ENCODE measurements at places on chromosomes 11 and 22.

DNA sequence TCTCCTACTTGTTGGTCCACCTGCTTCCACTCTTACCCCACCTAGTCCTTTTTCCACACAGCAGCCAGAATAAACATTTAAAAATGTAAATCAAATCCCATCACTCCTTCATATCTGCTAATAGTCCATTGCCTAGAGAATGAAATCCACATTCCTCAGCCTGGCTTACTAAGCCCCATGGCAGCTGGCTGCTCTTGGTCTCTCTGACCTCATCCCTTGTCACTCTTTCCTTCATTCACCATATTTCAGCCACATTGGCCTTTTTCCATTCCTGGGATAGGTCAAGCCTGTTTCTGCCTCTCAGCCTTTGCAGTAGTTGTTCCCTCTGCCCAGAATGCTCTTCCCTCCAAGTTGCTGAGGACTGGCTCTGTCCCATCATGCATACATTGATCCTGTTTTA is 512.8 kb downstream of the INSC start:
- no peak for DNase-seq

DNA sequence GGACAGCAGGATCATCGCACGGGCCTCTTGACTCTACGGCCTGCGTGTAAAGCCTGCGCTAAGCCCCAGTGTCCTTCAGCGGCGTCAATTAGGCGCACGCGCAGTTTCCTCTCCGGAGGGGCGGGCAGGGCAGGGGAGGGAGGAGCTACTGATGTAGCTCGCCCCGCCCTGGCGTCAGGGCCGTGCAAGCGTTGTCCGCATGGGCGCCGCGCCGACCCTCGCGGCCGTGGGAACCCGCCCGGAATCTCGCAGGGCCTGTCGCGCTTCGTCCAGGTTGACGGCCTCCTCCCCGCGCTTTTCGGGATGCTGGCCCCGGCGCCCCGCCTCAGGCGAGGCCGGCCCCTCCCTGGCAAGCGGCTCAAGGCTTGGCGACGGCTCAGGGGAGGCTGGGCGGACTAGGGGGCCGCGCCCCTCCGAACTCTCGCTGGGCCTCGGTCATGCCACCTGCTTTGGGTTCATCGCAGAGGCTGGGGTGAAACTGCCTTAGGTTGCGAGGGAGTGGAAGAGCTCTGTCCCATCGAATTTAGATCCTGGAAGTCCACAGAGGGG is 61.1 kb downstream of the ST3GAL4 start:
- DNase-seq, result peak; percentile 69

DNA sequence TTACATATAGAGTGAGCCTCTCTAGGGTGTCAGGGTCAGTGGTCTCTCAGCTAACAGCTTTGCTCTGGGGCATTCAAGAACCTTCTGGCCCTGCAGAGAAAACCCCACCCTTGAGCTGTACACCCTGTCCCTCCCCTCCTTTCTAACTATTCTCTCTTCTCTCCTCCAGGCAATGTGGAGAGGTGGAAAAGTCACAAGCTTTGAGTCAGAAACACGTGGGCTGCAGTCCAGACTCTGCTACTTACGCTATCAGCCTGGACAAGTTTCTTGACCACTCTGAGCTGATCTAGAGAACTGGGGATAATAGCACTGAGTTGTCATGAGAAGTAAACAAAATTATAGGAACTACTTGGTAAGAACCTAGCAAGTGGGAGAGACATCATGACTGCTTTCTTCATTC is 10.7 kb upstream of the FAM83F start:
- DNase-seq, result no peak

- peak; percentile 45 for DNase-seq
Observed at GRCh38 chr11:3021125-3021524, 29.0 kb upstream of the NAP1L4 start.

DNA sequence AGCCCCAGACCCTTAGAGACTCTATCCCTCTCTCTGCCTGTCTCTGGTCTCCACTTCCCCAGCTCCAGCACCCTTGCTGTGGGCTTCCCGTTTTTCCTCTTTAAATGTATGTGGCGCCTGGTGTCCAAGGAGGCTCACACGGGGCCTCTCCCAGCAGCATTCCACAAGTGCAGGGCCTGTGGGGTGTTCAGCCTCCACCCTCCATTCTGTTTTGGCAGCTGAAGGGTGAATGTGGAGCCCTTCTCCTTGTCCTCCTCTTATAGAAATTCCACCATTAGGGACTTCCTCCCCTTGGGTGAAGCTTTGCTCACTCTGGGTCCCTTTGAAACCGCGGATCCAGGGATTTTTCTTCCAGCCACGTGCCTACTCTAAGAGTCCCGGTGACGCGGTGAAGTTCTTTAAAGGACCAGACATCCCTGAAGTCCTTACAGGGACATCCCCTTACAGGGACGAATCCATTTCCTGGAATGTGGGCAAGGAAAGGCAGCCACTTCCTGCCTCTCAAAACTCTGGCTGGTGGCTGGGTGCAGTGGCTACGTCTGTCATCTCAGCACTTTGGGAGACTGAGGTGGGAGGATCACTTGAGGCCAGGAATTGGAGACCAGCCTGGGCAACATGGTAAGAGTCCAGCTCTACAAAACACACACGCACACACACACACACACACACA is 1.6 kb upstream of the TSPAN18 start:
- DNase-seq, result no peak

DNA sequence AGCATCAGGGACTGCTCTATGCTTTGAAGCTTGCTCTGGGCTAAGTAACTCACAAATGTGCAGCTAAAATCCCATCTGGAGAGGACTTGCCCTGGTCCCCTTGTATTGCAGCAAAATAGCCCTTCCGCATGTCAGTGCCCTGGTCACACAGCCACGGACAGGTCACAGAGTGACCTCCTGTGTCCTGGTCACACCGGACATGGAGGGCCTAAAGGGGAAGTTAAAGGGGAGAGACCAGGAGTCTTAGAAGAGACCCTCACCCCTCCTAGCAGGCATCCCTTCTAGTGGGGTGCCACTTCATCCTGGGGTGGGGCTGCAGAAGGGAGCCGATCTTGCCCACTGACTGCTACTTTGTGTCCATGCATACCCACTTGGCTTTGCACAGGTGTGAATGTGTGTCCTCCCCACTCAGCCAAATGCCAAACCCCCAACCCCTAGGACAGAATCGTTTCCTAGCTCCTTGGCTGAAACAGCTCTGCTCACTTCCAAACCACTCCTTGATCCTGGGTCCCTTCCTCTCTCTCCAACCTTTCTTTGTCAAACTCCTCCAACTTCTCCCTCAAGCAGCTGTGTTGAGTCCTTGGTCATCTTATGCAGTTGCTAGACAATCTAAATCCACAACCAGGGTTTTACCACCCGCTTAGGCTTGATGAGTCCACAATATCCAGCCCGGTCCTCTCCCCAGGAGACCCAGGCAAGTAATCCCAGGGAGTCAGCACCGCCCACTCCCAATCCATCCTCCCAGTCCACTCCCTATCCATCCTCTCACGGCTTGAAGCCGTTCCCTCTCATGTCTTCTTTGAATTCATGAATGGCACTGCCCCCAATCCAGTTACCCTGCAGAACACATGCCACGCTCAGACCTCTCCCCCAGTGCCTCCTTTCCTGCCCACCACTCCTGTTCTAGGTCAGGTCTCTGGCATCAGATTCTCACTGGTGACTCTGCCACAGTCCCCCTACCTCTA is 3.3 kb upstream of the FXYD6 start:
- no peak for DNase-seq

DNA sequence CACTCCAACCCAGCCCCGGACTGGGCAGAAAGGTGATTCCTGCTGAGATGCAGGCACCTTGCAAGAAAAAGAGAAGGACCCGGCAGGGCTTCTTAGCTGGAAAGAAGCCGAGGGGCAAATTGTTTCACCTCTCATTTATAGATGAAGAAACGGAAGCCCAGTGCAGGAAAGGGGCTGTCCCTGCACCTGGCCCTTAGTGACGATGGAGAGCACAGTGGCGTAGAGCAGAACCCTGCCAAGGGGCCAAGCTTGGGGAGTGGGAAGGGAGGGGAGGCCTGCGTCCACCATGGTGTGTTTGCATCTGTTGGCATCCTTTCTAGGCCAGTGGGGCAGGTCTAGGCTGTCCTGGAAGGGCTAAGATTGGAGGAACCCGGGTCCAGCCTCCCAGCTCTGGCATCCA is 7.8 kb upstream of the MS4A15 start:
- DNase-seq, result no peak

GRCh38 chr11:18853086-18853720 is 61.6 kb upstream of the PTPN5 start:
- no peak for DNase-seq

- DNase-seq, result no peak
Observed at GRCh38 chr11:20931029-20931428, 261.6 kb downstream of the NELL1 start.

DNA sequence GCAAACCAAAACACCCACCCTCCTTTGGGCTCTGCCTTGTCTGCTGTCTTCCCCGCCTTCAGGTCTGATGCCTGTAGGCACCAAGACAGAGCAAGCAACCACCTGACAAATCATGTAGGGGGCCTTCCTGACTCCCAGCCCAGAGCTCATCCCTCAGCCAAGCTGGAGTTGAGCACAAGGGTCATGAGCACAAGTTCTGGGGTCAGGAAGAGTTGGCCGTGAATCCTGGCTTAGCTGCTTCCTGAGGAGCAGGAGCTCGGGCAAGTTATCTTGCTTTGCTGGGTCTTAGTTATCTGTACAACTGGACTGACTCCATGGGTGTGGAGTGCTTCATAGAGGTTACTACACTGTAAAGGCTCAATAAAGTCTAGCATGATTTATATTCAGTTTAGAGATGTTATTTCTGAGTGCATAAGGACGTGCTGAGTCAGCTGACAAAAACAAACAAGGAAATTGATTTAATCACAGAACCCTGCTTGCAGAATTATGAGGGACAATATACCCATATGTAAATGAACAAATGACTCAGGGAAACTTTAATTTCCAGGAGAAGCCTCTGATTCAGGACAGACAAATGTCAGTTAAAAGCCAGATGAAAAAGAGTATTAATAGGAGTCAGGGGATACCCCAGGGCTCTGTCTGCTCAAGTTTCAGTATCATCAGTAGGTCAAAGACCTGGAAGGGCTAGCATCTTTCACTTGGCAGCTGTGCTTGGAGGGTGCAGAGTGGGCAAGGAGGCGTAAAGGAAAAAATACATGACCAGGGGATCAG is 15.0 kb upstream of the APOA1 start:
- DNase-seq, result no peak

GRCh38 chr11:126561327-126561893 is 205.9 kb downstream of the ST3GAL4 start:
- DNase-seq, result no peak

GRCh38 chr11:132099692-132100091 is 729.3 kb downstream of the NTM start:
- DNase-seq, result no peak

- no peak for DNase-seq
Observed at GRCh38 chr11:116356451-116356850, 416.3 kb downstream of the BUD13 start.

- no peak for DNase-seq
Observed at GRCh38 chr11:23947883-23948282, 549.0 kb upstream of the LUZP2 start.

- no peak for DNase-seq
Observed at GRCh38 chr22:38762551-38762983, 6.8 kb upstream of the SUN2 start.

GRCh38 chr22:20094197-20094807 is 14.3 kb downstream of the DGCR8 start:
- DNase-seq, result no peak

DNA sequence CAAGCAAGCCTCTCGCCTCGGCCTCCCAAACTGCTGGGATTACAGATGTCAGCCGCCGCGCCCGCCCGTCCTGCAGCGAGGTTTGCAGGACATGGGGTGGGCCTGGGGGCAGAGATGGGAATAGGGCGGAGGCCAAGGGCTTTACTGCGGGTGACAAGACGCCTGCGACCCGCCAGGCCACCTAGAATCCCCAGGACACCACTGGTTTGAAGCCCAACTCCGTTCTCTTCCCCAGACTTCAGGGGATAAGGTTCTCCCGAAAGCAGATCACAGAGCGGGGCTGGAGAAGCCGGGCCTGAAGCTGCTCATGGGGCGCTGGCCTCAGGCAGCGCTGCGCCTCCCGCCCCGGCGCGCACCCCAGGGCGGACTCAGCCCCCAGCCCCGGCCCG is 354 bp downstream of the POLR2L start:
- no peak for DNase-seq

DNA sequence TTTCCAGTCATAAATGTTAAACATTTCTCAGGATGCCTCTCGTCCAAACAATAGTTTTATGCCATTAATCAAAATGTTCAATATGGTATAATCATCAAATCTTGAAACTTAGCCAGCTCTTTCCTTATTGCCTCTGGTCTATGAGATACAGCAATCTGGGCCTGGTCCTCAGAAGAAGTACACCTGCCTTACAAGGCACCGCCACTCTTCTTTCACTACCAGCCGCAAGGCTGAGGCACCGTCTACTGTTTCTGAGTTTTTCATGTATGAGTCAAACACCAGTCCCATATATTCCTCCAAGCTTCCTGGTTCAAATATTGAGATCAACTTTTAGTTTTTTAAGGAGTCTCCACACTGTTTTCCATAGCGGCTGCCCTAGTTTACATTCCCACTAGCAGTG is 600.6 kb upstream of the FAT3 start:
- no peak for DNase-seq

GRCh38 chr11:62430425-62430824 is 11.6 kb downstream of the SCGB1A1 start:
- DNase-seq, result no peak

GRCh38 chr11:33775832-33776470 is 1.6 kb upstream of the FBXO3 start:
- DNase-seq, result no peak

- DNase-seq, result peak; percentile 55
Observed at GRCh38 chr11:114060392-114061047, 1.0 kb downstream of the ZBTB16 start.

GRCh38 chr11:45650166-45651095 is 15.0 kb downstream of the CHST1 start:
- peak; percentile 10 for DNase-seq

DNA sequence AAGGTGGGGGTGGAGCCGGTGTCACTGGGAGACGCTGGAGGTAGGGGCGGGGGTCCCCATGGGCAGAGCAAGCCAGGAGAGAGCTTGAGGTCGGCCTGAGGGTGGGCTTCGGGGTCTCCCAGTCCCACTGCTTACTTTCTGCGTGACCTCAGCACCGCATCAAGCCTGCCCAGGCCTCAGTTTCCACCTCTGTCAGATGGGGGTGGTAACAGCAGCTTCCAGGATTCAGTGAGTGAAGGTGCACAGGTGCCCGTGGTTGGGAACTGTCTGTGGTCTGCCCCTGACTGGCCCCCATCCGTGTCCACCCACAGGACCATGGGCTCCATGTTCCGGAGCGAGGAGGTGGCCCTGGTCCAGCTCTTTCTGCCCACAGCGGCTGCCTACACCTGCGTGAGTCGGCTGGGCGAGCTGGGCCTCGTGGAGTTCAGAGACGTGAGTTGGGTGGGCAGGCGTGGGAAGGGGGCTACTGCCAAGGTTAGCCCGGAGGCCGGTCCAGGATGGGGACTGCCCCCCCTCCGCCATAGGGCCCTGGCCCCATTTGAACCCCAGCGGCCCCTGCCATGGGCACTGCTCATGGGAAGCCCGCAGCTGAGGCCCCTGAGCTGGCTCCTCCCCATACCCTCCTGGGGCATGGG is 2.2 kb downstream of the TCIRG1 start:
- no peak for DNase-seq
